ENCODE measurements at places on chromosomes 16 and 17. TPM values are rescaled to one million over a fixed set of nuclear protein-coding genes. Genes with fewer than 3 reads are reported as not detected.

NKD1 gene
- total RNA-seq: under 0.01 TPM

PIGS gene
- 72.4 TPM for total RNA-seq

ADAD2 gene
- total RNA-seq: 0.44 TPM

MAP3K14 gene
- 1.9 TPM for total RNA-seq

HAP1 gene
- 0.82 TPM for total RNA-seq

ST6GALNAC1 gene
- not detected for total RNA-seq

USP32 gene
- 27.0 TPM for total RNA-seq

HLF gene
- total RNA-seq: not detected

MAPT gene
- under 0.01 TPM for total RNA-seq

PSMB10 gene
- total RNA-seq: 61.3 TPM

SLC16A5 gene
- total RNA-seq: 8.2 TPM

P2RX5 gene
- 0.19 TPM for total RNA-seq

PDPK1 gene
- total RNA-seq: 16.5 TPM

SDK2 gene
- not detected for total RNA-seq

ADGRG3 gene
- total RNA-seq: 1.8 TPM

RNF112 gene
- 0.25 TPM for total RNA-seq

SLC16A6 gene
- 0.32 TPM for total RNA-seq

CEMP1 gene
- total RNA-seq: not detected

SRCIN1 gene
- not detected for total RNA-seq

FDXR gene
- total RNA-seq: 49.1 TPM

GP1BA gene
- total RNA-seq: not detected

ATP2A3 gene
- total RNA-seq: 0.06 TPM

WFIKKN1 gene
- not detected for total RNA-seq

HOXB9 gene
- 0.49 TPM for total RNA-seq

MSL1 gene
- 55.9 TPM for total RNA-seq

PPP1R27 gene
- not detected for total RNA-seq

ITGAD gene
- not detected for total RNA-seq

G6PC1 gene
- total RNA-seq: not detected

CNTNAP4 gene
- total RNA-seq: not detected

SLC13A2 gene
- not detected for total RNA-seq
